ENCODE measurements at places on chromosomes 2 and 18.

DNA sequence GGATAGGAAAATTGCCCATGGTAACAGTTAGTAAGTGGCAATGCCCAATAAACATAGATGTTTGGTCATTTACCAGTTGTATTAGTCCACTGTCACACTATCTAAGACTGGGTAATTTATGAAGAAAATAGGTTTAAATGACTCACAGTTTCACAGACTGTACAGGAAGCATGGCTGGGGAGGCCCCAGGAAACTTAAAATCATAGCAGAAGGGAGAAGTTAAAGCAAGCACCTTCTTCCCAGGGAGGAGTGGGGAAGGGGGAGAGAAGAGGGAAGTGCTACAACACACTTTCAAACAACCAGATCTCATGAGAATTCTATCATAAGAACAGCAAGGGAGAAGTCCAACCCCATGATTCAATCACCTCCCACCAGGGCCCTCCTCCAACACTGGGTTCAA, 23.4 kb downstream of the NR4A2 start:
- DNase-seq: no peak

GRCh38 chr2:233100192-233100998, 40.3 kb downstream of the INPP5D start:
- peak; percentile 41 for DNase-seq

- peak; percentile 52 for DNase-seq
These were observed 562 bp downstream of the TWSG1 start for GRCh38 chr18:9334973-9335696.

DNA sequence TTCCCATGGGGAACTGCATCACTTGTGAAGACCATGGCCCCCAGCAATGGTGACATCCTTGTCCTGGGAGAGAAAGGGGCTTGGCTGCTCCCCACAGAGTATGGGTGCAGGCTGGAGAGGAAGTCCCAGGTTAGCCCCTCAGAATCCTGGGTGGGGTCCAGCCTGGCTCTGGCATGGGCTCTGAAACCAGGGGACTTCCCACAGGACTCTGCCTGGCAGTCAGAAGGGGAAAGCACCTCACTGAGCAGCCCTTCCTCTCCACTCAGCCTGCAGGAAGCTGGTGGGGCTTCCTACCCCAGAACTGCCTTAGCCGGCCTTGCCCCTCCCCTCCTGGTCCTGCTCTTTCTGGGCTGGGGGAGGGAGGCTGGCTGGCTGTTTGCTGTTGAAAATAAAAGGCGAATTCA, 3.7 kb downstream of the NEURL3 start:
- no peak for DNase-seq

GRCh38 chr18:25284861-25285550, 67.0 kb downstream of the ZNF521 start:
- DNase-seq: no peak

GRCh38 chr2:196208915-196209314, 37.5 kb upstream of the STK17B start:
- no peak for DNase-seq

DNA sequence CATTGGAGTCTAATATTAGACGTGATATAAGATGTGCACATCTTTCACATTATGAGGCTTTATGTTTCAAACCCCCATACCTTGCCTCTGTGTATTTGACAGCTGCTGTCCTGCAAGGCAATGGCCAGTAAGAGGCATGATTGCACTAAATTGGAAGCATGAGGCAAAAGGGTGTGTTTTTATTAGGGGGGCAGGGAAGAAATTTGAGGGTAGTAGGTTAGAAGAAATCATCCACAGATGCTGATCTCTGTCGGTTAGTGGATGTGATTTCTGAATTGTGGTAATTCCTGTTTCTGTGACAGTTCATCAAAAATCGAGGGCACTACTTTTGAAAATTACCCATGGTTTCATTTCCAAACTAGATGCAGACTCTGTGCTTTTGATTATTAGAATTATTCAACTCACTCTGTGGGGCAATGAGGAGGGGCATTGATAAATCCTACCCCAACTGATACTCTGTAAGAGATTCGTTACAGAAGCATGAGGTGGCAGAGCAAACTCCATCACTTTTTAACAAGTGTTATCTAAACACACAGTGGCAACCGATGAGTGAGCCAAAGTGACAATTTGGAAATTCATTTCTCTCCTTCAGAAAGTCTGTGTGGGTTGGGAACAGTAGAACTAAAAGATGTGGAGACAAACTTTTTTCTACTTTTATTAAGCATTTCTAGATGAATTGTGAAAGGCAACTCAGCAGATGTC, 453.0 kb downstream of the ARHGAP15 start:
- no peak for DNase-seq

DNA sequence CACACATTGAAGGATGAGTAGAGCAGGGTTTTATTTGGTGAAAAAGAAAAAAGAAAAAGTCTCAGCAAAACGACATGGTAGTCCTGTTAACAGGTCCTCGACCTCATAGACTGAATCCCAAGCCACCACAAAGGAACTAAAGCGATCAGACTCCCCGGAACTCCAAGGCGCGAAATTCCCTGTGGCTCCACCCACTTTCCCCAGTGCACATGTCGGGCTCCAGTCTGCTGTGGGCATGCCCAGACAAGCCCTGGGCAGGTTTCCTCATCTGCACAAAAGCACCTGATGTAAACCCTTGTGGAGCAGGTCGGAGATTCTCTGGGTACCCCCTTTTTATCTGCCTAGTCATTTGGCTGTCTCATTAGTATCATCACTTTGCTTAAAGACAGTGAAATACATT, 170.7 kb upstream of the FSIP2 start:
- no peak for DNase-seq

DNA sequence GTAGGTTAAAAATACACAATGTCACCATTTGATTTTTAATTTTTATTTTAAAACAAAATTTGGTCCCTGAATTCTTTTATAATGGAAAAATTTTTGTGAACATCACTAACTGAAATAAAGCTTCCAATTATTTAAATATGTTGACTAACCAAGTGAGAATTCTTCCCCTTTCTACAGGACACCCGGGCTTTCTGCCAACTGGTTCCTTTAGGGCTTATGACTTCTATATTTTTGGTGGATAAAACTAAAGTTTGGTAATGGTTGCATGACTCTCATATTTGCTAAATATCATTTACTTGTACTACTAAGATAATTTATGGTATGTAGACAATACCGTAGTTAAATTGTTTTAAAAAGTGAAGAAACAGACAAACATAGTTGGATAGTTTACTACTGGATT, 291.0 kb upstream of the DOK6 start:
- DNase-seq: no peak

DNA sequence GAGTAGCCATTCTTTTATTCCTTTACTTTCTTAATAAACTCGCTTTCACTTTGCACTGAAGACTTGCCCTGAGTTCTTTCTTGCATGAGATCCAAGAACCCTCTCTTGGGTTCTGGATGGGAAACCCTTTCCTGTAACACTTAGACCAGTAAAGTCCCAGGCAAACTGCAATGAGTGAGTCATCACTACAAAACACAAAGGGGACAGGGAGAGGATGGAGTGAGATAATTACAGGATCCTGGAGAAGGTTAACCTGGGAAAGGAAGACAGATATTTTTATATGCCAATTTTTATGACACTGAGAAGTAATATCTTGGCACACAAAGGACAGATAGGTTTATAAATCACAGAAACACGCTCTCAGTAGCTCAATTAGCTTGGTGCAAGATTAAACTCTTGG, 48.7 kb downstream of the EHD3 start:
- no peak for DNase-seq

GRCh38 chr2:222656526-222657446, 894 bp upstream of the FARSB start:
- DNase-seq: no peak

DNA sequence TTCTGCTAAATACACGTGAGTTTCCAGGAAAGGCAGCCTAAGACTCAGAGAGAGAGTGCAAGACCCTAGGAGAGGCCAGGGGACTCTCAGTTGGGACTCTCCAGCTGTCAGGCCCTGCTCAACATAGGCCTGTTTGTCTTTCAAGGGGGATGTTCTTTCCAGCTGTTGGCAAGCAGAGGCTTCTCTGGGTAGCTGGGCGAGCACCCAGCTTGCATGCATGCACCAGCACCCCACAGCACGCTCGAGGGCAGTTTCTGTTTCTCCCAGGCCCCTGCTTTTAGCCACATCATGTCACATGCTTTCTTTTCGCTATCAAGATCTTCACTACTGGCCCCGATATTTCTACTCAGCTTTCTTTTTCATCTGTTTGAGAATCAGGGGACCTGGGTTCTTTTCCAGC, 479.3 kb upstream of the HS6ST1 start:
- no peak for DNase-seq

DNA sequence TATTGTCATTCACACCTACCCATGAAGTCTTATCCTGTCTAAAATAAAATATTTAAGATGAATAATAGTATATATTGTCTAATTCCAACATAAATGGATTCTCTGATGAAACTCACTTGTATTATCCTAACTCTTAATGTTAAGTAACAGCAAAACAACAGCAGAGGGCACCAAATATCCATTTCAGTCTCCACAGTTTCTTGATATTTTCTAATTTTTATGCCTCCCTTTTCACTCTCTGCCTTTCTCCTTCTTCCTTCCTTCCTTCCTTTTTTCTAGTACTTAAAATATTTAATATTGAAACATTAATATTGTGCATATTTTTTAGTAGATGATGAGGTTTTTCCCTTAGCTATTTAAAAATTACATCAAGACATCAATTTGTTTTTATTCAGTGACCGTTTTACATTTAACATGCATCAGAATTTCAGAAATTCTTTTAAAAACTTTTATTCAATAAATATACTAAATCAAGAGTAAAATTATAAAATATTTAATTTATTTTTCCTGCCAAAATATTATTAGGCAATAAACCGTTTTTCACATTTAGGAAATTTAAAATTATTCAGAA, 97.6 kb downstream of the WDR7 start:
- no peak for DNase-seq

GRCh38 chr2:41460661-41461060, 587.2 kb upstream of the PKDCC start:
- DNase-seq: no peak

GRCh38 chr2:193276069-193276468, 1081.3 kb upstream of the TMEFF2 start:
- no peak for DNase-seq

DNA sequence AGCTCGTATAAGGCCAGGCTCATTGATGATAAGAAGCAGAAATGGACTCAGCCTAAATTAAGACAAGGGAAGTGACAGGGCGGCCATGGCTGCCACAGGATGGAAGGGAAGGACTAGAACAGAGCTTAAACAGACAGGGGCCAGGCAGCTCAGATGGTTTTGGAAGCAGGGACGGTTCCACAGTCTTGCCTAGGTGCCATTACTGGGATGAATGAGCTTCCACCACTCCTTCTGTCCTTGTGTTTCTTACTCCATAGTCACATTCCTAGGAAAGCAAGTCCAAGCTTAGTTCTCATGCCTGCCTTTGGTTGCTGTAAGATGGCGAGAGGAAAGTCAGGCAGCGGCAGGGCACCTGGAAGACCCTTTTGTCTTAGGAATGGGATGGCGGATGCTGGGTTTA, 11.9 kb downstream of the GNLY start:
- DNase-seq: no peak

- no peak for DNase-seq
These were observed 1.3 kb downstream of the SALL3 start for GRCh38 chr18:78980777-78981380.

DNA sequence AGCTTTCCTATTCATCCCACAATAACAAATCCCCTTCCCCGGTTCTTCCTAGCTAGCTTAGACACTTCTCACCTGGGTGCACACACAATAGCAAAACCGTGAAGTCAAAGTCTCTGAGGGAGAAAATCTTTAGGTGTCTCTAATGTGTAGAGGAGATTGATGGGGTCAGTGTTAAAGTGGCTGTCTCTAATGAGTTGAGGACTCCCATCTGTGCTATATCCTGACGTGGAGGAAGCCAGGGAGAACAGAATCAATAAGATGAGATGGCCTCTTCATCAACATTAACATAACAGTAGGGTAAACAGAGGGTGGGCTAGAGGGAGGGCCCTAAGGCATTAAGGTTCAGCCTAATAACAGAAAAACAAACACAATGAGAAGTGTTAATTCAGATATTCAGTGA, 120.4 kb downstream of the SLC5A7 start:
- DNase-seq: no peak

DNA sequence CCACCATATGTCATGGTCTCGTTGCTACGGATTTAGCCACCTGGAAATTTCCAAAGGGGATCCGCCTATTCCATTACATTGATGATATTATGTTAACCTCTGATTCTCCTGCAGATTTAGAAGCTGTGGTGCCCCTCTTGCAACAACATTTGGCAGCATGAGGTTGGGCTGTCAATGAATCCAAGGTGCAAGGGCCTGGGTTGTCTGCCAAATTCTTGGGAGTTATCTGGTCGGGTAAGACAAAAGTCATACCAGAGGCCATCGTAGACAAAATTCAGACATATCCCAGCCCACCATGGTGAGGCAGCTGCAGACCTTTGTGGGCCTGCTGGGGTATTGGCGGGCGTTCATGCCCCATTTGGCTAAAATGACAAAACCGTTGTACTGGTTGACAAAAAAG, 13.6 kb upstream of the C2orf42 start:
- DNase-seq: no peak

DNA sequence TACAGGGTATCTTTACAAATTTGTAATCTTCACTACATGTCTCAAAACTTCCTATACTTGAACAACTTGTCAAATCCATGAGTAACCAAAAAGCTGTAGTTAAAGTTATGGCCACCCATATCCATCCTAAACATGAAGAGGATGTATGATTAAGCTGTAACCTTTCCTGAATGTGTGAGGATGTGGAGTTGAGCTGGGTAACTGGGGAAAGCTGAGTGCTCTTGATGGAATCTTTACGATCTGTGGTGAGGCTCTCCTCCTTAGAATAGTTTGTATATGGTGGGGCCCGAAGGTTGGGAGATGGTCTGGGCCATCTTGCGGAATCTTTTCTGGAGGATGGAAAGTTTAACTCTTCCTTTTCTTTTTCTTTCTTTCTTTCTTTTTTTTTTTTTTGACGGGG, 29.4 kb downstream of the DPP4 start:
- DNase-seq: no peak

DNA sequence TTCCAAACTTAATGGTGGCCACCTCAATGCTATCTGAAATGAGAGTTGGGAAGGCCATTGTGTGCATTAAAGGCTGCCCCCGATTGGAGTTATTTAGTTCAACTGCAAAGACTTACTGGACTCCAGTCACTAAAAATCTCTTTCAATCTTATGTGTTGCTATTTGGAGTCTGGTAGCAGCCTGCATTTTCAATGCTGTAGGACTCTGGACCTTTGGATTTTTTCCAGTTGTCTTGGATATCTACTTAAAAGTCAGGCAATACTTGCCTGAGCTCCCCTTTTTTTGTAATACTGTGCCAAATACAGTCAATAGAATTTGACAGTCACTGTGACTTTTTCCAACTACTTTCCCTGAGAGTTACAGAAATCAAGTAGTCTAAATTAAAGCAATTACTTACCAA, 281.9 kb downstream of the TRIB2 start:
- no peak for DNase-seq

DNA sequence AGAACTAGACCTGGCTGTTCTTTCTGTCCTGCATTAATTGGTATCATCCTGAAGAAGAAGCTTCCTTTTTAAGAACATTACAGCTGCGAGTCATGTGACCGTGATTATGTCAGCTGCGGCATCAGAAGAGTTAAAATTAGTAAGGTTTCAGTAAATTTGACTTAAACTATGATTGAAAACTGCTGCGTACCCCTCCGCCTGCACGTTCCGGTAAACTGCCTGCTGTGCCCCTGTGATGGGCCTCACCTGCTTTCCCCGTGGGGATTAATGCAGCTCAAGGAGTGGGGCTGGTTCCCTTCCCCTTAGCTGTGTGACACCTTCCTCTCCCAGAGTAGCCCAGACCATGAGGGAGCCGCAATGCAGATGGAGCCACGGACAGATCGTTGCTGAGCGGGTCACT, 36.1 kb upstream of the MYO3B start:
- no peak for DNase-seq

All from activated naive CD4-positive, alpha-beta T cell treated with anti-CD3 and anti-CD28 coated beads, Interleukin-2, amount 50 U/mL, for 72 hours (primary cell).